DMS 273 treated with DMSO at 0.1 percent for 48 hours (cell line): ENCODE measurements at places on chromosomes 2 and 18.

DNA sequence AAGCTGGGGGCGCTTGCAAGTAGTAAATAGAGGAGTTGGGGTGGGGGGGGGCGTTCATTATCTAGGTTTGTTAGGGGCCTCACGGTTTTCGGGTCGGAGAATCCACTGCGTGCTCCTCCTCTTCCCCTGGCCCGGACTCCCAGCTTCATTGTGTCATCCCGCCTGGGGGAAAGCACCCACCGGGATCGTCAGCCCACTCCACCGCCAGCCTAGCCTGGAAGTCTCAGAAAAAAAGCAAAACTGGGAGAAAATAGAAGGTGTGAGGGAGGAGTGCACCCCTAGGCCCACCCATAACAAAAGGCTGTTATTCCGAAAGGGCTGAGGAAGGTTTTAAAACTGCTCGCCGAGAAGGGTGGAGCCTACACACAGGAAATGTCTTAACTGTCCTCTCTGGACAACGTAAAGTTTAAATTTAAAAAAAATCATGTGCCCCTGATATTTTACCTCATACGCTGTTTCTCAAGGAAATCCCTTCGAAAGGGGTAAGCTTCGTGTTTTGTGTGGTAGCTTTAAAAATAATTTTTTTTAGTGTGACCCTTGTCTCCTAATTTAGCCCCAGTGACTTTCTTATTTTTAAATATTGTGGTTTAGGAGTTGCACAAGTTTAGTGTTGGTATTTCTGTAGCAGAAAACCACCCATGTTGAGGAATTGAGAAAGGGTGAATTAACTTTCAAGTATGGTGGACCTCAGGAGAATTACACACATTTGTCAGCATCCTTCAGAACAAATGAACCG lies 104.2 kb downstream of the SPTBN1 start:
- no peak for DNase-seq

GRCh38 chr2:148935791-148936190 lies 60.8 kb downstream of the KIF5C start:
- DNase-seq = no peak

GRCh38 chr2:84946204-84947009 lies 24.6 kb upstream of the KCMF1 start:
- DNase-seq = no peak

- no peak for DNase-seq
These were observed 80.6 kb upstream of the VRK2 start for GRCh38 chr2:57965961-57966360.

DNA sequence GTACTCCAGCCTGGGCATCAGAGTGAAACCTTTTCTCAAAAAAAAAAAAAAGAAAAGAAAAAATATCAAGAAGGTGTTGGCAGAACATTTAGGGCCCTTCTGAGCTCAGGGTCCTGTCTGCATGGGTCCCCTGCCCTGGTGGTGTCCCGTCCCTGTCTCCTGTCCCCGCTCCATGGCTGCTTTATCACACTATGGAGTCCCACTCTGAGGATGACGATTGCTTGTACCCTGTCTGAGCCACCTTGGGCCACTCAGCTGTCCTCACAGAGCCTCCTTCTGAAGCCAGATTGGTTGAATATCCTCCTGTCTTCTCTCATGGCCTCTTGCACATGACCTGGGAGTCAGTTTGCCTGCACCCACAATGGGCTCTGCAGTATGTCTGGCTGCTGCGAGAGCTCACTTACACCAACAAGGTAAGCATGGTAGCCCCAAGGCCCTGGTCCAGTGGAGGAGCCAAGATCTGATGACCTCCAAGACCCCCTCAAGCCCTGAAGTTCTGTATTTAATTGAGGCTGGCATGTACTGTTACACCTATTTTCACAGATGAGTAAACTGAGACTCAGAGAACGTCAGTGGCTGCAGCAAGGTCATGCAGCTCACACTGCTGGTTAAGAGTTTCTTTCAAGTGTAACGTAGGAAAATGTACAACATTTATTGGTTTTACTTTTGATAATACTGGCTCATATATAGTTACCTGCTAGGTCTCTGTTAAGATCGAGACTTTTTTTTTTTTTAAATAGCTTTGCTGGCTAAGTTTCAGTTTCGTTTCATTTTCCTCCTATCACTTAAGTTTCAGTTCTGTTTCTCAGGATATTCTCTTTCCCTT lies 16.9 kb upstream of the ZCCHC2 start:
- DNase-seq = no peak

- DNase-seq = no peak
These were observed 492.6 kb upstream of the REG3G start for GRCh38 chr2:78532762-78533379.

DNA sequence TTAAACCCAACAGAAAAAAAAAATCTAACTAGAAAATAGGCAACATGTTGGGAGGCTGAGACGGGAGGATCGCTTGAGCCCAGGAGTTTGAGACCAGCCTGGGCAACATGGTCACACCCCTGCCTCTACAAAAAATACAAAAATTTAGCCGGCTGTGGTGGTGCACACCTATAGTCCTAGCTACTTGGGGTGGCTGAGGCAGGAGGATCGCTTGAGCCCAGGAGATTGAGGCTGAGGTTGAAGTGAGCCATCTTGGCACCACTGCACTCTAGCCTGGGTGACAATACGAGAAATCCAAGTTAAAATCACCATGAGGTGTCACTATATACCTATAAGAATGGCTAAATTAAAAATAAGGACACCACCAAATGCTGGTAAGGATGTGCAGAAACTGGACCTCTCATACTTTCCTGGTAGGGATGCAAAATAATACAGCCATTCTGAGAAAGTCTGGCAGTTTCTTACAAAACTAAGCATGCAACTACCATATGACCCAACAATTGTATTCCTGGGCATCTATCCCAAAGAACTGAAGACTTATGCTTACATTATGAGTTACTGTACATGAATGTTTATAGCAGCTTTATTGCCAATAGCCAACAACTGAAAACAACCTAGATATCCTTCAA lies 2.2 kb downstream of the SEPTIN10 start:
- no peak for DNase-seq

DNA sequence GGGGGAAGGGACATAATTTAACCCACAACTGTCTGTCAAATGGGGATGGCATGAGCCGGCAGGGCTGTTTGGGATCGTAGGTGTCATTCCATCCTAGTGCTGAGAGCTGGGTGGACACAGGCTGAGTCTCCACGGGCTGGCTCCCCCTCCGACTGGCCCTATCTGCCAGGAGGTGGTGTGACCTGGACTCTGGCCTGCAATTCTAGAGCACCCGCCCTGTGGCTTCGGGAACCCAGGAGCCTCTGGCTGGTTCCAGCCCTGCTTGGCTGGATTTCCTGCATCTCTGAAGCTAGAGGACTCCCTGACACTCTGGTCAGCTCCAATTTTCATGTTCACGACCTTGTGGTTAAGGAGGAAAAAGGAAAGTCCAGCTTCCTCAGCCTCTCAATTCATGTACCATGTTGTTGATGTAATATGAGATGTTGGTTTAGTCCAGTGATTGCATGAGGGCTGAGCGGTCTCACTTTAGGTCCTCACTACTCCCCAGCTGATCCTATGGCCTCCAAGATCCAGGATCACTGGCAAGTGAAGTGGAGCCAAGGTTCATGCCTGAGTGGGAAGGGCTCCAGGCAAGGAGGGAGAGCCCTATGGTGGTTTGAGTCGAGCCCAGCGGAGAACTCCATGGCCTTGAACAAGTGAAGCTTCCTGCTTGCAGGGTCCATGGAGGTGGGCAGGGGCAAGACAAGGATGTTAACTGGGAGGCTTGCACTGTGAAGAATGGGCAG lies 169.1 kb downstream of the NDUFA10 start:
- DNase-seq = no peak

- DNase-seq = no peak
These were observed 97.6 kb upstream of the SLC39A10 start for GRCh38 chr2:195559431-195559914.

- no peak for DNase-seq
These were observed 398.0 kb downstream of the CDH2 start for GRCh38 chr18:27778925-27779324.

DNA sequence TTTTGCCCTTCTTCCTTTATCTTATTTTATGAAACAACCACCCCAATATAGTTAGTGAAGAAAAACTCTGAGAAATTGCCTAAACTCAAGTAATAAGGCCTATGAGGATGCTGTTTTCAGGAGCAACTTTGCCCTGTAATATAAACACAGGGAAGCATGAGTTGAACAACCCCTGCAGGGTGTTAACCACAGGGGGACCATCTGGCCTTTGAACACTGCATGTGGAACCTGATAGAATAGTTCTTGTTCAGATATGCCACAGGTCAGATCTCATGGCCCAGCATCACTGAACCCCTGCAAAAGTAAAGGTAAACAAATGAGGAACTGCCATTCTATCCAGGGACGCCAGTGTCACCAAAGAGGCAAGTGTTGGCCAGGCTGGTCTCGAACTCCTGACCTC lies 82.6 kb downstream of the MAPK4 start:
- DNase-seq = no peak

DNA sequence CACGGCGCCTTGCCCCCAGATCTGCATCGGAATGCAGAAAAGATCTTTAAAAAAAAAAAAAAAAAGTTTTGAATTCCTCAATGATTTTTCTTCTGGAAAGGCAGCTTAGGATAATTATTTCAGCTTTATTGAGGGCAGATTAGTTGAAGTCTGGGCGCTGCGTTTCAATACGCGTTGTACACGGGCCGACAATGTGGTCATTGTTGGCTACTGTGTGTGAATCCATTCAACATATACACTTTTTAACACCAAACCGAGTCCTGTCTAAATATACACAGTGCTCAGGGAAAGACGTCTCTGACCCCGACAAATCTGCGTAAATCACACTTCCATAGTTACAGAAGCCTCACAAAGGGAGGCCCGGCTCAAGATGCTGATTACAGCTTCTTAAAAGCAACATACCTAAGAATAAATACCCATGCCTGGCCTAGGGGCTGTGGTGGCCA lies 1.4 kb upstream of the SIX3 start:
- DNase-seq = no peak

GRCh38 chr2:23386339-23387220 lies 1.6 kb downstream of the KLHL29 start:
- no peak for DNase-seq

- no peak for DNase-seq
These were observed 89.4 kb downstream of the SPHKAP start for GRCh38 chr2:228092056-228092455.

DNA sequence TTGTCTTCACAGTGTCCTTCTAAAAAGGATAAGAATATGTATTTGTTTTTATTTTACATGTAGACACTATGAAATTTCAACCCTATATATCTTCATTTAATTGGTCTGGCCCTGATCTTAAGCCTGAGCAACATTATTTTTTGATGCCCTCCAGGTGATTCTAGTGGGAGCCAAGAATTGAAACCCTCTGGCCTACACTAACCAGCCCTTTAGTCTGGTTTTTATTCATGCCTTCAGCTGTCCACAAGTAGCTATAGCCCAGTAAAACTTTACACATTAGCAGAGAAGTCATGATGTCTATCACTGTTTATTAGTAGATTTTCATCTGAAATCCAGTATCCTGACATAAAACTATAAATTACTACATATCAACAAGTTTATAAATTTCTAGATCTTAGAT lies 52.7 kb upstream of the UBXN4 start:
- no peak for DNase-seq

GRCh38 chr2:148596018-148596417 lies 48.5 kb upstream of the EPC2 start:
- no peak for DNase-seq

- DNase-seq = no peak
These were observed 16.9 kb downstream of the INPP4A start for GRCh38 chr2:98461498-98462049.

- no peak for DNase-seq
These were observed 6.7 kb downstream of the PTPRN start for GRCh38 chr2:219302412-219302968.

DNA sequence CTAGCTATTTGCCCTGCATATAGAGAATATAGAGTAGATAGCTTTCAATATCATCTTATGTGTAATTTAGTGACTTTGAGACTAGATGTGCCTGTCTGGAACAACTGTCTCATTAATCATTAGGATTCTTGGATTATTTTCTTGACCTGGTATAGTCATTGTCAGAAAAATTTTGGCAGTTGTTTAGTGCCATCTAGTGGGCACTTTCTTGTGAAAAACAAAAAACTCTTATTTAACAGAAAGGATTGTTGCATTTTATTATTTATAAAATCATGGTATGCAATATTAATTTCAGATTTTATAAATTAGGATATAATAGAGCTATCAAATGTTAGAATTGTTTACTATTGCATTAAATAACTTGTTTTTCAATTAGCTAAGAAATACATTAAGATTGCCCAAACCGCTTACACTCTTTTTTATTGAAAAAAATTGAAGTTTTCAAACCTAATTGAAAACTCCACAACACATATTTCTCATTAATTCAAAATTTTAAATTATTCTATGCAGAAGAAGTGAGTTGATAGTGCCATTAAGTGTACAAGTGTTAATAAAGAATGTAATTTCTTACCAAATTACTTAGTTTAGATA lies 80.3 kb downstream of the DYNAP start:
- DNase-seq = no peak

DNA sequence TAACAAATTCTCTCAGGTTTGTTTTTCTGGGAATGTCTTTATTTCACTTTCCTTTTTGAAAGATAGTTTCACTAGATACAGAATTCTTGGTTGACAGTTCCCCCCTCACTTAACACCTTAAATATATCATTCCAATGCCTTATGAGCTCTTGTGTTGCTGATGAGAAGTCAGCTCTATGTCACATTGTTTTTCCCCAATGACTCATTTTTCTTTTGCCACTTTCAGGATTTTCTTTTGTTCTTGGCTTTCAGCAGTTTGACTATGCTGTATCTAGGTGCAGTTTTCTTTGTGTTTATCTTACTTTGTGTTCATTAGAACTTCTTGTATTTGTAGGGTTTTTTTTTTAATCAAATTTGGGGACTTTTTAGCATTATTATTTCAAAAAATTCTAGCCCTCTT lies 5.6 kb upstream of the RALBP1 start:
- DNase-seq = no peak

DNA sequence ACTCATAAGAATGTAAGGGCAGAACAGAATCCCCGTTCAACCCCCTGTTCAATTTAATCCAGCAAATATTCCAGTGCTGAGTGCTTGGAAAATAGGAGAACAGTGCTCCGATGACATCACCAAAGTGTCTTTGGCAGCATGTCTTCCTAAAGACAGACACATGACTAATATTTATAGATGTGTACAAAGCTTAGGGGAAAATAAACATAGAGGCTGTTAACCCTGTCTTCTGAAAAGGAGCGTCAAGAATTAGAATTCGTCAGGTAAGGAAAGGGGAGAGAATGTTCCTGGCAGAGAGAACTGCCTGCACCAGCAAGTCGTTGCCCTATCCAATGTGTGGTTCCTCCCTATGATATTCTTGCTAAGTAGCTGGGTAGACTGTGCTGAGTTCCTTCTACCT lies 72.7 kb downstream of the PLB1 start:
- no peak for DNase-seq
